ENCODE measurements at places on chromosomes 12 and 14.

DNA sequence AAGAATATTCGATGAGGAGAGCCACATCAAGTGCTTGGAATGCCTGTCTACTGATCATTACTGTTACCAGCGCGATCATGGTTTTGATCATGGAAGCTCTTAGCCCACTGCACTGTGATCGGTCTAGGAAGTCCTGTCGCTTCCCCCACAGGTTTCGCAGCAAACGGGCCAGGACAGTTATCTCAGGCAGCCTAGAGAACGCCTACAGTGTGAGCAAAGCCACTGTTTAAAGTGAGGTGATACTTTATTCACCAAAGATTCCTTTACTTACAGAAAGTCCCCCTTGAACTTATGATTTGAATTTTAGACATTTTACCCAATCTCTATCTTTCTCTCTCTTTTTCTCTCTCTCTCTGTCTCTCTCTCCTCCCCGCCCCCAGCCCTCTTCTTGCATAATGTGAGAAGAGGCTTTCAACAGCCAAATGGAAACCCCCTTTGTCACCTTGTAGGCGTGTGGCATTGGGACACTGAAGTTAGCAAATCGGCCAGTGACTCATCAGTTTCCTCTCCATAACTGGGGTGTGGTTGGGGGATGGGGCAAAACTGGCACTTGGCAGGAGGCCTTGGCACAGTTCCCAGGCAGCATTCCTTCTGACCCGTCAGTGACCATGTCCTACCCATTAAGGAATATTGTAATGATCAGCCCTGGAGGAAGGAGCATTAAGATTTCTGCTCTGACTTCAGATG lies 214.8 kb downstream of the CHST11 start:
- DNase-seq = peak; percentile 71

GRCh38 chr12:72148709-72149108 lies 123.5 kb upstream of the TRHDE start:
- no peak for DNase-seq

GRCh38 chr12:113142173-113142885 lies 6.8 kb upstream of the RASAL1 start:
- DNase-seq = no peak

DNA sequence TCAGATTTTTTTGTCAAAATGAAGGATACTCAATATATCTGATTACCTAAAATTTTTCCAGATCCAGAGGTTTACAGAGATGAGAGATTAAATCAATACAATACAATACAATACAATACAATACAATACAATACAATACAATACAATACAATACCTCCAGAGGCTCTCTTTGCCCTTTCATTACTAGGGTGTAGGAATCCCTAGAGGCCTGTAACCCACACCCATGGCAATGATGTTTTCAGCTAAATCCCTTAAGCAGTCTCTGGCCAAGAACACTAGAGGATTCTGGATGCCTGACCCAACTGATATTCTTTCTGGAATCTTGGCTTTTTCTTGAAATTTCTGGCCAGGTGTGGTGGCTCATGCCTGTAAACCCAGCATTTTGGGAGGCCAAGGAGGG lies 23.7 kb upstream of the AEBP2 start:
- no peak for DNase-seq

GRCh38 chr14:77180726-77181602 lies 634 bp upstream of the TMEM63C start:
- no peak for DNase-seq

DNA sequence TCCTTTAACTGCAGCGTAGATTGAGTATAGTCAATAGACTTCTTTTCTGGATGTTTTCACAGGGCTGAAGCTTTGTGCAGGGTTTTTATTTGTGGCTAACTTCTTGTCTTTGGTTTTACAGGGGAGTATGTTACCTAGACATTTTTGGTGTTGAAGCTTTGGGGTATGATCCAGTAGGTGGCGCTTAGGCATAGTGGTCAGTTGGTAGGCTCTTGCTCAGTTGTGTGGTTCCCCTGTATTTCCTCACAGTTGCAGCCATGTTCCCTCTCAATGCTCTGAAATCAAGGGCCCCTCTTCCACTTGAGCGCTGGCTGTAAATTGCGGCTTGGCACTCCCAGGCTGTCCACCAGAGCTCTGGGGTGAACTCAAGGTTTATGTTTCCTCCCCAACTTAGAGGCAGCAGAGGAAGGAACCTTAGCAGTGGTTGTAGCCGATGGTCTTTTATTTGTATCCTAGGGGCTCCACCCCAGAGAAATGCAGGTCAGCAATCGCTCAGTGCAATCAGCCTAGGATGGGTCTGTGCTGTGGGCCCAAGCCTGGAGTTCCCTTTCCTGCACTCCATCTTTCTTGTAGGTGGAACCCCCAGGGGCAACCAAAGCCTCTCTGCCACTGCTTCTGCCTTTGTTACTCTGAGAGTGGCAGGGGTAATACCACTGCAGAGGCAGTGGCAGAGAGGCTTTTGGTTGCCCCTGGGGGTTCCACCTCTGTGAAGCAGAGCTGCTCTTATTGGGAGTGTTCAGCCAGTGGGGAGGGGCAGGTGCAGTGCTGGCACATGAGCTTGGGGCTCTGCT lies 55.1 kb downstream of the CMAS start:
- peak; percentile 44 for DNase-seq

DNA sequence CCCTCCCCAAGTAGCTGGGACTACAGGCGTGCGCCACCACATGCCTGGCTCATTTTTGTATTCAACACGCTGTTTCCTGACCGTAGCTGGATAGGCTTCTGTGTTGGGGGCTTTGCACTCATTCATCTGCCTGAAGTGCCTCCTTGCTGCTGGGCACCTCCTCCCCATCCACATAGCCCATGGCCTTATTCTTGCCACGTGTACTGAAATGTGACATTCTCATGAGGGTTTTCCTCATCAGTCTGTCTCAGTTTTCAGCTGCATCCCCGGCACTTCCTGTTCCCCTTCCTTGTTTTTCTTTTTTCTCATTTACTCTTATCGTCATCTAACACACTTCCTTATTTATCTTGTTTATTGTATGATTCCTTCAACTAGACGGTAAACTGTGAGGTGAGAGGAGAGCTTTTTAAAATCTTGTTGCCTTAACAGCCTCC lies 36.6 kb downstream of the RCOR1 start:
- no peak for DNase-seq

- no peak for DNase-seq
These were observed 26.9 kb downstream of the BATF start for GRCh38 chr14:75549169-75549568.

DNA sequence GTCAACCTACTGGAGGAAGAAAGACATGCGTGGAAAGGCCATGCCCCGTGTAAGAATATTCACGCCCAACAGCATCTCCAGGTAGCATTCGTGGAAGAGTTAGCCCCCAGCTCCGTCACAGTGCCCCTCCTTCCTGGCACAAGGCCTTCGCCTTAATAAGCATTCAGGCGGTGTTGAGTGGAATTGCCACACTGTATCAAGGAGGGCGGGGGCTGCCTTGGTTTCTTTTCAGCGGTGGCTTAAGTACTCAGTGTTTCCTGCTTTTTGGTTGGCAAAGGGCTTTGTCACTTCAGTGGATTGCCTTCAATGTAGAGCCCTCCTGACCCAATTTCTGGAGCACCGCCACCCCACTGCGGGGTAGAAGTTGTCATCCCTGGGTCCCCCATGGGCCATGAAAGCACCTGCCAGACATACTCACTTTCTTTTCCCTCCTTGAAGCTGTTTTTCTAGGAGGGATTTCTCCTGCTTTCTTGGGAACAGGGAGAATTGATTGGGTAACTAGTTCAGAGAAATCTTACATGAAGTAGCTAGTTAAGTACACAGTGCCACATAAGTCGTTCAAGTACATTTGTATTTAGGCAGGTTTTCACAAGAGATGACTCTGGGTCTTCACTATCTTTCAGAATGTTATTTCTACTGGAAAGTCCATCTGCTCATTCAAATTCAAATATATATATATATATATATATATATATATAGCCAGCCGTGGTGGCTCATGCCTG lies 65.5 kb upstream of the STON2 start:
- DNase-seq = no peak

- no peak for DNase-seq
These were observed 103.9 kb downstream of the BBS10 start for GRCh38 chr12:76244300-76244699.

DNA sequence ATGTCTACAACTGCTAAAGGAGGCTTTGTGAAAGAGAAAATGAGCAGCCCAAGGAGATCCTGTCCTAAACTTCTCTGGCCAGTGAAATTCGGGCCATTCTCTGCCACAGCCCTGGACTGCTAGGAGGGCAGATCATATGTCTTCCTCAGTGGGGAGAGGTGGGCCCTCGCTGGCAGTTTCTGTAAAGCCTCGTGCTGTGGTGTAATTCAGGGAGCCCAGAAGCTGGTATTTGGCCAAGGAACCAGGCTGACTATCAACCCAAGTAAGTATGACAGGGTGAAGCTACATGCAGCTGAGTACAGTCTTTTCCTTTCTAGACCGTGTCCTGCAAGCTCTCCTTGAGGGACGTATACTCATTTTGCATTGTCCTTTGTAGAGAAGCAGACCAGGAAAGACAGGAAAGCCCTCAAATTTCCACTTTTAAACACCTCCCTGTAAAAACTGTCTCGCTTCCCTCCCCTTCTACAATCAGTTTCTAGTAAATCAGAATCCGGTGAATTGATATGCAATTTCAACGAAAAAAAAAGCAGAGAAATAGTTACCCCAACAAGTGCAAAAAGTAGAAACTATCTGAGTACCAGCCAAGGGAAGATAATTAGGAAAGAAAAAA lies 106.8 kb downstream of the DAD1 start:
- DNase-seq = no peak

GRCh38 chr14:93970965-93971634 lies 5.3 kb downstream of the ASB2 start:
- peak; percentile 54 for DNase-seq

- no peak for DNase-seq
These were observed 53.1 kb downstream of the NFKBIA start for GRCh38 chr14:35351497-35351896.

DNA sequence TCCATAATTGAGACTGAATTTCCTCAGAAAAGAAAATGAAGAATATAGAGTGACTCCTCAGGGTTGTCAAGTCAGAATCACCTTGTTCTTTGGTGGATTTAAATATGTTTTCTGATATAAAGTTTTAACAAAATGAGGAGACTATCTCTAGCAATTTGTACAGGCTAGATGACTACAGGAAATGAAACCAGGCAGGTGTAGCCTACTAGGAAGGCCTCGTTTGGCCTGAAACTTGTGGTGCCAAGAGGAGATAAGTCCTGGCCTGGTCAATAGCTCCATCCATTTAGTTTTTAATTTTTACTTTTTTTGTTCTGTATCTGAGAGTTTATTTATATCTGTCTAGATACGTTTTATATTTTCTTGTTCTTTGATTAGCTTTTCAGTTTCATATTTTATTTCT lies 41.5 kb downstream of the SNAPC1 start:
- no peak for DNase-seq

DNA sequence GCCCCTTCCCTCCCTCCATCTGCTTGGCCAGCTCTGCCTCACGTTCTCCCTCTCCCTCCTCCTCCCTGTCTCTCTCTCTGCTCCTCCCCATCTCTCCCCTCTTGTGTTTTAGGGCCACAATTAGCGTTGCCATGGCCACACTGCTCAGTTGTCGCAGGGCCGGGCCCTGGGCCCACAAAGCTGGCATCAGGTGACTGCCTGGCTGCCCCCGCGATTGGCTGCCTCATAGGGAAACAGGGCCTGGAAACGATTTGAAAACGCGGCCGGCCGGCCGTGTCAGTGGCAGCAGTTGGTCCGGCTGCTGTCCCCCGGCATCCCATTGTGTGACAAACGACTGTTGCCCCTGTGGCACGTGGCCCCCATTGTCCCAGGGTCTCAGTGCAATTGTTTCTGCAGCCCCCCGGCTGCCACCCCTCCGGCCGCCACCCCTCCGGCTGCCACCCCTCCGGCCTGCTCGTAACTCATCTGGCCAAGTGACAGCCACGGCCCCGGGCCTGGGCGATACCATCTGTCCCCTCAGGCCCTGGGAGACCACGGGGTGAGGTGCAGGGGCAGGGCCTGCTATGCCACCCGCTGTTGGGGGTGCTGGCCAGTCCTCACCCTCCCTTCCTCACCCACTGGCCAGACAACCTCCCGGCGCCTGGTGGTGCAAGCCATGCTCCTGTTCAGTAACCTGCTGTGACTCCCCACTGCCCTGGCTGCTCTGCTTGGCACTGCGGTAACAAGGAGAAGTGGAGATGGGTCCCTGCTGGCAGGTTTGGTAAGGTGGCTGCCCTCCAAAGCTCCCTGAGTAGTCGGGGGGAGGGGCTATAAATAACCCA lies 17.4 kb downstream of the FOXN4 start:
- DNase-seq = no peak

DNA sequence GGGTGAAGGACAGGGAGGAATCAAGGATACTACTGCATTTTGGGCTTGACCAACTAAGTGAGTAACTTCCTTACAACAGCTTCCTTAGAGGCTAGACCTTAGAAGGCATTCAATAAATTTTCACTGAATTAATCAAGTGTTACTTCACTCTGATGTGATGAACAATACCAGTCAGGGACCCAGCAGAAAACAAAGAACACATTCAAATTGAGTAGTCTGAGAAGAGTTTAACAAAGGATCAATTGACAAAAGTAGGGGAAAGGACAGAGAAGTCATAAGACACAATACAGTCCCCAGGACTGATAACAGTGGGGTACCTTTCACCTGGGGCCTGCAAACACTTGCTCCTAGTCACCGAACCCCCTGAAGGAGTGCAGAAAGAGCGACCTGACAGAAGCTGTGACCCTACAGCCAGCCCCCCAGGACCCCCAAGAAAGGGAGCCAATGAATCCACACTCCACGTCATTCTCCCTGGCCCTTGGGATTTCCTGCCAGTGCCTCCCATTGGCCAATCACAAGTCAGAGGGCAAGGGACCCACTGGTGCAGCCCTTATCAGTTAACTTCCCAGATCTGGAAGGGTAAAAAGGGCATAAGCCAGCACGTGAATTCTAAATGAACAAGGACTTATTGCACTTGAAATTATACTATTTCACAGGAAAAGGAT lies 6.9 kb downstream of the ANAPC5 start:
- DNase-seq = no peak

DNA sequence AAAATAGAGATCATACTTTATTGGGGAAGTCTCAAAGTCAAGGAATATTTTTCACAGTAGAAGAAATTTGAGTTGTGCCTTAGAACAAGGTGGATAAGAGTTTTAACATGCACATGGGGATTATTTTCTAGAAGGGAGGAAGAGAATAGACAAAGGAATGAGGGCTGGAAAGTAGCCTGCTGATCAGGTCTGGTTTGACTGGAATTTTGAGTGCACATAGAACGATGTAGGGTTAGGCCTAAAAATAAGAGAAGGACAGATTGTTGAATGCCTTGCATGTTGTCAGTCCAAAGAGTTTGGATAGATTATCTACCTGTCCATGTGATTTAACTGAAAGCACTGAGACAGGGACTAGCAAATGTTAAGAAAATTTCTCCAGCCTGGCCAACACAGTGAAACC lies 87.2 kb downstream of the SRGAP1 start:
- no peak for DNase-seq

- DNase-seq = no peak
These were observed 23.1 kb upstream of the DLK1 start for GRCh38 chr14:100703386-100704220.

GRCh38 chr12:50679612-50680011 lies 84.3 kb upstream of the ATF1 start:
- DNase-seq = no peak

DNA sequence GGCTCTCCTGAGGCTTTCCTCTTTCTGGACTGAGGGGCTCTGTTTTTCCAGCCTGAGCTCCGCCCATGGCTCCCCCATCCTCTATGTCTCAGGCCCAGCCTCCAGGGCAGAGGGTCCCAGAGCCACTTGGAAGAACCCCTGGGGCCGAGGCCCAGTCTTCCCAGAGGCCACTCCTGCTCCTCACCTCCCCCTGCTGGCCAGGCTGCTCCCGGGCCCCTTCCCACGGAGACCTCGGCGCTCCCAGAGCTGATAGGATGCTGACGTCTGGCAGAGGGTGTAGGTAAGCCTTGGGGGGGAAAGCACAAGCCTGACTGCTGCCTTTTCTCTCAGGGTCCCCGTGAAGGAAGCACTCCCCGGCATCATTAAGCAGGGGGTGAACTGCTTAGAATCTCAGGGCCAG lies 51.4 kb downstream of the ERH start:
- DNase-seq = no peak

Data from immature natural killer cell (primary cell).